ENCODE measurements at places on chromosomes 5 and 9. TPM values are rescaled to one million over a fixed set of nuclear protein-coding genes. Genes with fewer than 3 reads are reported as not detected.

DNA sequence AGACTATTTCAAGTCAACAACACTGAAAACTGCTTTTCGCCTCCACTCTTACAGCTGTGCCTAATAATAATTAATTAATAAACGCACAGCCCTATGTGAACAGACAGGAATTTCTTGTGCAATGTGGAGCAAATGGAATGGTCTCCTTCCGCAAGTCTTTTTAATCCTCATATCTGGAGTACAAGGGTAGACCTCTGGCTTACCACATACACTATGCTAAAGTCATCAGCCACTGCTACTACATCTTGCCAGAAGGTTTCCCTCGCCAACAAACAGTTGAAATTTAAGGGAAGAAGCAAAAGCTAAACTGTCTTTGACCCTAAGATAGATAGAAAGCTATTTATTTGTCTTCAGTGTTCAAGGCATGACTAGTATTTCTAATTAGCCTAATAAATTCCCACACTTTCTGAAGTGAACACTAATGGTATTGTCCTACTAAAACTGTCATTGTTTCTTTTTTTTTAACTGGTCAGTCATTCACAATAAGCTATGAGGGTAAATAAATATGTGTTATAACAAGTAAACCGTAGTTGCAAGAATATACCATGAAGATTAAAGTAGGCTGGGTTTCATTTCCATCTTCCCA is 63.9 kb downstream of the GOLPH3 start:
- H3K36me3 ChIP-seq, result peaks cover 50% of the 10 kb centered on the region
- no peaks in the 10 kb centered on the region for H3K27me3 ChIP-seq
- H3K4me3 ChIP-seq, result no peak overlapping the region
- H3K27ac ChIP-seq, result no peak overlapping the region

GRCh38 chr5:167284222-167284890 is 1007.1 kb upstream of the WWC1 start:
- DNase-seq, result no peak
- H3K27me3 ChIP-seq, result no peaks in the 10 kb centered on the region
- H3K27ac ChIP-seq, result no peak overlapping the region
- H3K4me3 ChIP-seq, result no peak overlapping the region

Gene PCDHB13
- not detected for total RNA-seq

Gene ZNF462
- total RNA-seq, result 0.35 TPM

Measured in natural killer cell (primary cell).